ENCODE measurements at places on chromosomes 2 and 18. TPM values are rescaled to one million over a fixed set of nuclear protein-coding genes. Genes with fewer than 3 reads are reported as not detected.

The CCDC121 gene
- 0.81 TPM for total RNA-seq

The ICA1L gene
- 1.8 TPM for total RNA-seq

The COBLL1 gene
- total RNA-seq, result 20.0 TPM

The AQP12B gene
- not detected for total RNA-seq

The ABCG8 gene
- not detected for total RNA-seq

The HOXD11 gene
- total RNA-seq, result not detected

The SALL3 gene
- not detected for total RNA-seq

The RBM44 gene
- total RNA-seq, result 0.14 TPM

DNA sequence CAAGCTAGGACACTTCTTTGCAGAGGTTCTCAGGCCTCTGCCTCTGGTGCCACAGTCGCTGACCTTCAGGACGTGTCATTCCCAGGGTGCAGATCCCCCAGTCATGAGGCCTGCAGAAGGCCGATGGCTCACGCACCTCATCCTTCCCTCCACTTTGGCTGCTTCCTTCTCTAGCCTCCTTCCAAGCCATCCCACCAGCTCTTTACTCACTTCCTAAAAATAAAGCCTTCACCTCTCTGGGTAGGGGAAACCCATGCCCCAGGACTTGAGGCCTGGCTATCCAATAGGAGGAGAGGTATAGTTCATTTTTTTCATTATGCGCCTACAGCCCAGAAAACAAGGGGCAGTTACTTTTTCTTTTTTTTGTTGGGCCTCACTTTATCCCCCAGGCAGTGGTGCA, 91.4 kb downstream of the B3GNT2 start:
- no peak for DNase-seq

DNA sequence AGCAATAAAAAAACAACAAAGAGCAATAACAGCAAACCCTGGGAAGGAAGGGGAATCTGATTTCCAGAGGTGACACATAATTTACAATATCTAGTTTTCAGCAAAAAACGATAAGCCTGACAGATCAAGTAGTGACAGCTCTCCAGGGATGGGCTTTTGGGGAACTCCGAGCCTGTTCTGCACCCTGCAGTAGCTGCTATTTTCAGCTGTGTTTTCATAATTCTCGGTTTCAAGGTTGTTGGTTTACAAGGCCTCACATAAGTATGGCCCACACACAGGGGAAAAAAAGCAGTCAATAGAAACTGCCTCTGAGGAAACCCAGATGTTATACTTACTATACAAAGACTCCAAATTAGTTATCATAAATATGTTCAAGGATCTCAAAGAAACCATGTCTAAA, 67.7 kb upstream of the CTLA4 start:
- DNase-seq, result no peak

- no peak for DNase-seq
Observed at GRCh38 chr18:3485153-3486149, 35.5 kb downstream of the TGIF1 start.

DNA sequence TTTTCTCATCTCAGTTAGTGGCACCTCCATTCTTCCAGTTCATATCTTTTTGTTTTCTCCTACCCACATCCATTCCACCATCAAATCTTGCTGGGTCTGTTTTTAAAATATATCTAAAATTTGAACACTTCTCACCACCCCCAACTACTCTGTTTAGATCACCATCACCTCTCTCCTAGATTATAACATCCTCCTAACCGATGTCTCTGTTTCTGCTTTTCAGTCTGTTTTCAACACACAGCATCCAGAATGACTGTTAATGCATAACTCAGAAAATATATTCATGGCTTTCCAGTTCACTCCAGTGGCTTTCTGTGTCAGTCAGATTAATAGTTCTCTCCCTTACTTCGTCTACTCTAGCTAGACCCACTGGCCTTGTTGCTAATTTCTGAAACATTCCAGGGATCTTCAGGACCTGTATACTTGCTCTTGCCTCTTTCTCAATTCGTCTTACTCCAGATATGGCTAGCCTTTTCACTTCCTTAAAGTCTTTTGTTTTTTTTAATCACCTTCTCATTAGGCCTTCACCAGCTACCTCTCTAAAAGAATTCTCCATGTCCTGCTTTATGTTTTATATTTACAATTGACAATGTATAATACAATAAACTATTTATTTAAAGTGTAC, 105.3 kb downstream of the COMMD1 start:
- DNase-seq, result no peak

GRCh38 chr2:127909019-127909418, 23.3 kb upstream of the AMMECR1L start:
- DNase-seq, result no peak

- no peak for DNase-seq
Observed at GRCh38 chr2:96869822-96870625, at the start of gene SEMA4C. Gene SEMA4C (minus strand): TSS chr2:96870080. CDS start chr2:96867886, 2,194 bp downstream.

DNA sequence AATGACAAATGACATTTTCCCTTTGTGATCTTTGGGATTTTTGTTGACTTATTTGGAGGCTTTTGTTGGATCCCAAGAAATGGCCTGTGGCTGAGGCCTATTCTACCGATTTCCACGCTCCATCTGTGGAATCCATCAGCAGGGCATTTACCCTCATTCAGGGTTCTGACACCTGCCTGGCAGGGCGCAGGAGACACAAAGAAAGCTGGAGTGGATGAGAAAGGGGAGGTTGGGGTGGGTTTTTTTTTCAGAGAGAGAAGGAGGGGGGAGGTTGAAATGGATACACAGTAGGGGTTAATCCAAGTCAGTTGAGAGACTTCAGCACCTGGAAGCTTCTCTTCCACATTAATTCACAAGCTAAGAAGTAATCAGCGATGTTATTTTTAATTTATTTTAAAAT, 59.7 kb downstream of the PAX3 start:
- no peak for DNase-seq

GRCh38 chr2:609881-610280, 67.3 kb downstream of the TMEM18 start:
- DNase-seq, result no peak

DNA sequence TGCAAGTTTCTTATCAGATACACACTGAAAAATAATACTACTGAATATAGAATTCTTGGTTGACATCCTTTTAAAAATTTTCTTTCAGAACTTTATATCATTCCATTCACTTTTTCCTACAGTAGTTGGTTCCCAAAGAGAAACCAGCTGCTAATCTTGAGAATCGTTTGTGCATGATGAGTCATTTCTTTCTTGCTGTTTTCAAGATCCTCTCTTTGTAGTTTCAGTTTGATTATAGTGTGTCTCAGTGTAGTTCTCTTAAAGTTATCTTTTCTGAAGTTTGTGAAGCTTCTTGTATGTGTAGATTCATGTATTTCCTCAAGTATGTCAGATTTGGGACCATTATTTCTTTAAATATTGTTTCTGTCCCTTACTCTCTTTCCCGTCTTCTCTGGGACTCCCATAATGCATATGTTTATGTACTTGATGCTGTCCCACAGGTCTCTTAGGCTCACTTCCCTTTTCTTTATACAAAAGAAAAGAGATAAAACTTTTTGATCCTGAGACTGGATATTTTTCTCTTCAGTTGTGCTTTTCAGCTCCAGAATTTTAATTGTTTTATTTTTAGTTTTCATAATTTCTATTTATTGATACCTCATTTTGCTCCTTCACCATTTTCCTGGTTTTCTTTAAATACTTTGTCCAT, 801.0 kb downstream of the TDRD15 start:
- DNase-seq, result no peak

- no peak for DNase-seq
Observed at GRCh38 chr2:176409671-176410070, 140.4 kb downstream of the MTX2 start.

DNA sequence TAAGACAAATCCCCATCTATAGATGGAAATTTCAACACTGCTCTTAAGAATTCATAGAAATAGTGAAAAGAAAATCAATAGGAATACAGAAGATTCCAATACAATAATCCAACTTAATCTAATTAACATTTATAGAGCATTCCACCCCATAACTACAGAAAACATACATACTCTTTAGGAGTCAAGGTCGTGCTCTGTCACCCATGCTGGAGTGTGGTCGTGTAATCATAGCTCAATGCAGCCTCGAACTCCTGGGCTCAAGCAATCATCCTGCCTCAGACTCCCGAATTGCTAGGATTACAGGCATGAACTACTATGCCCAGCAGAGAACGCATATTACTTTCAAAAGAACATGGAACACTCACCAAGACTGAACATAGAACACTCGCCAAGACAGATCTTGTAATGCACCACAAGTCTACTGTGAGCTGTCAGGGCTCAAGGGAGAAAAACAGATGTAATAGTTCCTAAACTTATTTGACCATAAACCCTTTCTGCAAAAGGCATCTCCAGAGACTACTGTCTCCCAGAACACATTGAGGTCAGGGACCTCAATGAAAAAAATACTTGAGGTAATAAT, 14.1 kb downstream of the MEMO1 start:
- DNase-seq, result no peak

GRCh38 chr2:169776252-169776761, 22.4 kb upstream of the SSB start:
- DNase-seq, result no peak

DNA sequence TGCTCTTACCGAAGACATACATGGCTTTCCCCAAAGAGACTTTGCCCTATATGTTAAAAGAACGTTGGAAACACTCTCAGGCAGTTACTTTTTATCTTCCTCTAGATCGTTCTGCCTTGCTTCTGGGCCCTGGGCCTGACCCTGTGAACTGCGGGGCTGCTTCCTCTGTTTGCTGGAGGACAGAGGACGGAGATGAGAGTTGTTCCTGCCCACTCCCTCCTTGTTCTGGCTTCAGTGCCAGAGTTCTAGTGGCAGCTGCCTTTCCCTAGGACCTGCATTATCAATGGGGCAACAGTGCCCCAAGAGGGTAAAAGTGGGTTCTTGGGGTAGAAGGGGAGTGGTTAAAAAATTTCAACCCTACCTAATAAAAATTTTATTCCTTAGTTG, 6.5 kb upstream of the FN1 start:
- DNase-seq, result no peak

DNA sequence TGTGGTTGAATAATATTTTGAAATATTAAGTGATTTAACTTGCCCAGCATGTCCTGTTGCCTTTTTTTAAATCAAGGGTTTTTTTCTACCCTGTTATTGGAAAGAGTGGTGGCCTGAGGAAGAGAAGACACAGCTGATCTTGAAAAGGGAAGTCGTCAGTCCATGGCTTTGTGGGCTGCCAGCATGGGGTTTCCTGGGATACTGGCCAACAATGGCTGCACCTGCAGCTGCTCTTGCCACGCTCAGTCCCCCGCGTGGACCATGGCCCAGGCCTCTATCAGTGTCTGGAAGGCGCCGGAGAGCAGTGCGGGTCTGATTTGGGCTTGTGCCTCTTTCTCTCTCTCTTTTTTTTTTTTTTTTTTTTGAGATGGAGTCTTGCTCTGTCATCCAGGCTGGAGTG, 99.3 kb downstream of the ASB1 start:
- no peak for DNase-seq

- no peak for DNase-seq
Observed at GRCh38 chr2:176039375-176039774, 37.3 kb upstream of the LNPK start.

DNA sequence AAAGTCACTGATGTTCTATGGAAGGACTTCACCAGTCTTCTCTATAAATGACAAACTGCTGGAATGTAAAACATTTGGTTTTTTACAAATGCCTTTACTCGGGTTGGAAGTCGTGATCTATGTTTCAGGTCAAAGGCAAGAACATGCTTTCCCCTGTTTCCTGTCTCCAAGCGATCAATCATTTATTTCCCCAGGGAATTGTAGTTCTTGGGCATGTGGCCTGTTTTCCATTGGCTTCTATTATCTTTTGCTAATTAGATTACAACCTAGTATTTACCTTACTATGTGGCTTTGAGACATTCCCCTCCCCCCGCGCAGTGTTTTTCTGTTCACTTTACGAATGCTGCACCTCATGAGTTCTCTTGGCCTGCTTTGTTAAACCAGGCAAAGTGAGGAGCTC, 684.2 kb downstream of the EPHA4 start:
- DNase-seq, result no peak

DNA sequence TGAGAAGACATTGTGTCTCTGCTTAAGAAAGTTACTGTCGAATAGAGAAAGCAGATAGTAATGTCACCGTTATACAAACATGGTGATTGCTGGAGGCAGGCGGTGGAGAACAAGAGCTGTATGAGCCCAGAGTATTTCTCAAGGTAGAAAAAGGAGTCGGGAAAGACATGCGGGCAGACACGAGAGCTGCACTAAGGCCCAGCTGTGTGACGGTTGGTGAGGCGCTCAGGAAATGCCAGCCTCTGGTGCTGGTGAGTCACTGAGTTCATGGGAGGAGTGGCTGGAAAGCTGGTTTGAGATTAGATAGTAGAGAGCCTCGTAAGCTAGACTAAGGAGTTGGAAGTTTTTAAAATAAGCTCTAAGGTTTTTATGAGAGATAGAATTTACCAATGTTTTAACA, 390.9 kb upstream of the TRIB2 start:
- peak; percentile 60 for DNase-seq

DNA sequence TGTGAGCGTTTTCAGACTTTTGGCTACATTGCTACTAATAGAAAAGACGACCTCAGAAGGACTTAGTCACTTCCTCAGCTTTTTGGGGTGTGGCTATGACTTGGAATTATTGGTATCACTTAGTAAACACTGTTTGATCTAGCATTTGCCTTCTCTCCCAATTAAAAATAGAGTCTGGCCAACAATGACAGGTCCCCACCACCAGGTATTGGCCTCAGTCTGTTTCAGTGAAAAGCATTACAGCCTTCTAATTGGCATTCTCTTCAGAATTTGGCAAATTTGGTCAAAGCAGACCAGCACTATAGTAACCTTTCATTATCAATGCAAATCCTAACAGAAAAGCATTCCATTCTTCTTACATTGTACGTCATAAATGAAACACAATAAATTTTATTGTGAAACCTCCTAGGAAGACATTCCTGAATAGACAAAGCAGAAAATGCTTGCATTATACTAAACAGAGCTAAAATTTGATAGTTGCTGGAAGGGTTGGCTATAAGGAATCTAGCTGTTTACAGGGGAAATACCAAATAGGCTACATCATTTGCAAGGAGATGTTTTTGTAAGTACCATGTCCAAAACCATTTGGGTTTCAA, 613.9 kb downstream of the IRS1 start:
- DNase-seq, result peak; percentile 98

DNA sequence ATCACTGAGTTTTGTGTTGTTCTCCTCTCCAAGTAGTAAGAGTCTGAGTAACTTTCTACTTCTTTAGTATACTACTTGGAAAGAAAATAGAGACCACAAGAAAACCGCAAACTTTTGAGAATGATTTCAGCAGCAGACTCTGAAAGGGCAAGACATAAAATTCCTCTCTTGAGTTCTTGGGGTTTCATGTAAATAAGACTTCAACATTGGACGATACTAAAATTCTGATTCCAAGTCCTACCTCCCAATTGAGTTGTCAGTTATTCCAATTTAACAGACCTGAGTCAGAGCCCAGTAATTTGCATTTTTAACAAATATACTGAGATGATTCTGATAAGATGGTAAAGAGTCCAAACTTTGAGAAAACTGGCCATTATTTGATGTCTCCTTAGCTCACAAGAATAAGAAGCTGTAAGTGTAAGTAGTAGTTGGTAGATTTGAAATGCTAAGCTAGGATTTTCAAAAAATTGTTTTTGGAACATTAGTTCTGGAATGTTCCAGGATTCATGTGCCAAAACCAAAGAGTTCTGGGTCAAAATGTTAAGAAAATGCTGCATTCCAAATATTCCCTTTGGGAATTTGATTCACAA, 261.6 kb upstream of the SPOPL start:
- no peak for DNase-seq

- peak; percentile 90 for DNase-seq
Observed at GRCh38 chr2:230541934-230542380, 126.0 kb downstream of the SP100 start.

Data from foreskin keratinocyte (primary cell).